ENCODE measurements at places on chromosomes 4 and X.

DNA sequence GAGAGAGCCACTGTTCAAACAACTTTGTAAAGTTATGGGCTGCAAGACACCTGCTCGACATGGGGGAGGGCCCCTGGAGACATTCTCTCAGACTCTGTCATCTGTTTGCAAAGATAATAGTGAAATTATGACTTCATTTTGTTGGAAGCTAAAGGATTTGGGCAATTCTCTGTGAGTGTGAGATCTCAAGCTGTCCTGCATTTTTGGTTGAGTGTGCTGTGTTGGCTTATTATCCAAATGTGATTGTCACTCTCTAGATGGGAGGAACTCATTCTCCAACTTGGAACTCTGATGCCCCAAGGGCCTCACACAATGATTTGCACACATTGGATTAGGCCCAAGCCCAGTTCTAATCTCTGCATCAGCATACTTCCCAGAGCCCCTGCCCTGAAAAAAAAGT, 63.7 kb downstream of the STK32B start:
- DNase-seq, result no peak

DNA sequence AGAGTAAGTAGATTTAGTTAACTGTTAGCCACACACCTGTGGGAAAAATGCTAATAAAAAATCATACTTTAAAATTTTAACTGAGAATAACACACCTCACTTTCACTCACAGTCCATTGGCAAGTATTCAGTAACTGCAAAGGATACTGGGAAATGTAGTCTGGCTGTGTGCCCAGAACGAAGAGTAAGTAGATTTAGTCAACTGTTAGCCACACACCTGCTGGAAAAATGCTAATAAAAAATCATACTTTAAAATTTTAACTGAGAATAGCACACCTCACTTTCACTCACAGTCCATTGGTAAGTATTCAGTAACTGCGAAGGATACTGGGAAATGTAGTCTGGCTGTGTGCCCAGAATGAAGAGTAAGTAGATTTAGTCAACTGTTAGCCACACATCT, 178.4 kb upstream of the NWD2 start:
- DNase-seq, result no peak

DNA sequence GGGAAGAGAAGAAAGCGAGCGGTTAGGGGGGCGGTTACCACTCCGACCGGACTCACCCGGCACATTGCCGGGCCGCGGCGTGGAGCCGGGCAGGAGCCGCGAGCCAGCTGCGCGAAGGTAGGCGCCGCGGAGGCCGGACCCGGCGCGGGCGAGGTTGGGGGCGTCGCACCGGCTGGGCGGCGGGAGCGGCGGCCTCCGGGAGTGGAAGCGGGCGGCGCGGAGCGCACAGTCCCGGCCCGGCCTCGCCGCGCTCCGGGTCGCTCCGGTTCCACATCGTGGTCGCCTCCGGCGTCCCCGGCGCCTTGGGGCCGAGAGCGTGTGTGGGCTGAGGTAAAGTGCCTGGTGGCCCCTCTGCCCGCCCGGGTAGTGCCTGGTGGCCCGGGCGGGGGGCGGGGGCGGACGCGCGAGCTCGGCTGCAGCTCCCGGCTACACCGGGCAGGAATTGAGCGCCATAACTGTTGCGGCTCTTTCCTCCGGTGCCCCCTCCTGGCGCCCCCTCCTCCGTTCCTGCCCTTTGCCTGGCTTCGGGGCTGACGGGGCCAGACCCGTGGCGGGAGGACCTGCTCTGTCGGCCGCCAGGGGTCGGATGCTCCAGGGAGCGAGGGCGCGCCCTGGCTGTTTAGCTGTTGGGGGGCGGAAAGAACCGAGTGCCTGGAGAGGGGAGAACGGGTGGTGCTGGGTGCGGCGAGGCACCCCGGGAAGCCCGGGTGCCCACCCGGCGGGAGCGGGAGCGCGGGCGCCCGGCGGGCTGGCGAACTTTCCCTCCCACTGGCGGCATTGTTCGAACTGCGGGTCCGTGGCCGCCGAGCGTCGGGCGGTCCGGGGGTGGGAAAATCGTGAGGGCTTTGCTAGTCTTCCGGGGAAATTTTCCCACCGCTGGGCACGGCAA, 626 bp downstream of the JADE3 start:
- no peak for DNase-seq

DNA sequence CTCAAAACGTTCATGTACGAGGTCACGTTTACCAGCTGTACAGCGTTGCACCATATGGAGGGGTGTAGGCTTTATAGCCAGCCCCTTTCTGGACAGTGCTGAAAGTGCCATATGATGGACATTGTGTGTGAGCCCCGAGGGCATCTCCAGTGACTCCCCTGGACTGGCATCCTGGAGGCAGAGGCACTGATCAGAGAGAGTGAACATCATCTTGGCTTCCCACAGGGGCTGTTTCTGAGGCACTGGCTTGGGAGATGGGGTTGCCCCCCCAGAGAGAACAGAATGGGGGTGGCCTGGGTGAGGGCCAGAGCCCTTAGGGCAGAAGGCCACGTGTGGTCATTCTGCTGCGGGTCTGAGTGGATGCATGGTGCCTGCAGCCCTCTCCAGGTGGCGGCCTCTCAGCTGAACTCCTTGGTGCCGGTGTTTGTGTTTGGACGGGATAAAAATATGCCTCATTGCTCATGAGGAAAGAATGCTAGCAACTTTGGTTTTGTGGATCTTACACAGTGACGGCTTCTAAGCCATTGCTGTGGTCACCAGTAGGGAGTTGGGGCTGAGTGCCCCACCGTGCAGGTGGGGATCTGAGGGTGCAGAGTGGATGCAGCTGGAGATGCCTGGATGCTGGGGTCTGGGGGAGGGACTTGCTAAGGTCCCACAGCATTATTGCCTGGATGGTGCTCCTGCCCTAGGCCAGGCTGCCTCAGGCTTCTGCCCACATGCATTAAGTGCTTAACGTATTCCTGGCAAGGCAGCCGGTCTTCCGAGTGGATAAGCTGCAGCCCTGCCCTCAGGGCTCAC, 3.4 kb downstream of the WFS1 start:
- DNase-seq, result no peak

DNA sequence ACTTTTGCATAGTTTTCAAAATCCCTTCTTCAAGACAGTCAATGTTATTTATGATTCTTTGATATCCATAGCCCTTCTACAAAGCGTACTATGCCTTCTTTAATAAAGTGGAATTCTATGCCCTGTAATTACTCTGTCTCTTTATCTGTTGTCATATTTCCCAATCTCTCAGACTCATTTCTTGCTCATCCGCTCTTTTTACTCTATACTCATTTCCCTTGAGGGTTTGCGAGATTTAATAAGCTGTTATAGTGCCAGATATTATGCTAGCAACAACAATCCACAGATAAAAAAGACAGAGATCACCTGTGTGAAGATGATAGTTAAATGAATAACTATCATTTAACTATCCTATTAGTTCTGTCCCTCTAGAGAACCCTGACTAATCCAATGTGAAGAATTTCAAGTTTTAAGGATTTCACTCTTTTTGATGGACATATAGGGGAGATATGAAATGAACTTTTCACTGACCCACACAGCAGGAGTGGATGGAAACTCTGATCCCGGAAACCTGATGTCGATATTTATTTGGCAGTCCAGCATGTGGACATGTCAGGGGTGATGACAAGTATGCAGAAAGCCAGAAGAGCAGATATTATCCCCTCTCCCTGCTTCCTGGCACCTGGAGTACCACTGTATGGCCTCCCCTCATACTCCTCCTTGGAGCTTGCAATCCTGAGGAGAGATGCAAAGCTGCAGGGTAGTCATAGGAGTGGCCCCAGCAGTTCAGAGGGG, 49.7 kb downstream of the TMEM156 start:
- DNase-seq, result no peak

- DNase-seq, result no peak
Measured at GRCh38 chr4:38979511-38980230, 52.5 kb downstream of the TMEM156 start.

DNA sequence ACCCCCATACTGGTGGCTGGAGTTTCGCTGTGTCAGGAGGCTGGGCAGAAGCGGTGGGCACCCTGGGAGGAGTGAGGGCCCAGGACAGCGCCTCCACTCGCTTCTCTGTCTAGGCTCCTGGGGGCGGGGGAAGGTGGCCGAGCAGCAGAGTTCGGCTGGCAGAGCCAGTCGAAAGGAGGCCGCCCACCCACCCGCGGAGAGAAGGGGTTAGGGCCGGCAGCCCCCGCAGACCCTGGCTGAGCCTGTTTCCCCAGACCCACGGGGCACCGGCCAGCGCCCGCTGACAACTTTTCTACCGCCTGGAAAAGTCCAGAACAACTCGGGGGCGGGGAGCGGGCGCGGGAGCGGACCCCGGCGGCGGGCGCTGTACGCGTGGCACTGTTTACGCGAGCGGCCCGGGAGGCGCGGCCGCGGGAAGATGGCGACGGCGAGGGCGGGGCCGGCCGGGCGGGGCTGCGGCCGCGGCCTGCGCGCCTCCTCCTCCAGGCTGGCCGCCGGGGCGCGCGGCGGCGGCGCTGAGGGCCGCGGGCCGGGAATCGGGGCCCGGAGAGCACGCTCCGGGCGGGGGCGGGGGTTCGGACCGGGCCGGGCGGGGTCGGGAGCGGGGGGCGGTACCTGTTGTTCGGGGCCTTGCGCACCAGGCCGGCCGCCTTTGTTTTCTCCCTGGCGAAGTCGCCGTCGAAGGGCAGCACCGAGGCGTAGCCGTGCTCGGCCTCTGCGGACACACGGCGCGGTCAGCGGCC, 628 bp downstream of the MXD4 start:
- DNase-seq, result no peak

GRCh38 chr4:122826553-122827257, at the start of gene FGF2:
Gene FGF2 (plus strand): TSS chr4:122826831. CDS start chr4:122827175, 344 bp downstream.
- DNase-seq, result no peak

DNA sequence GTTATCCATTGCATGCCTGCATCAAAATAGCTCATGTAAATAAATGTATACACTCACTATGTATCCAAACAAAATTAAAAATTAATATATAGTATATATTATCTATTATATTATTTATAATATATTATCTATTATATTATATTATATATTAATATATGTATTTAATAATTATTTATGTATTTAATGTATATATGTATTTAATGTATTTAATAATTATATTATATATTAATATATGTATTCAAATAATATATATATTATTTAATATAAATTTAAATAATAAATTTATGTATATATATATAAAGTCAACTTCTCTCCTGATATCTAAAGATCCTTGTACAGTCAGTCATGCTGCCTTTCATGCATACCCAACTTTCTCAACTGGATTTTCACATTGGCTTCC, 82.4 kb downstream of the GPM6A start:
- no peak for DNase-seq

- no peak for DNase-seq
Measured at GRCh38 chr4:101171747-101172146, 175.6 kb downstream of the PPP3CA start.

DNA sequence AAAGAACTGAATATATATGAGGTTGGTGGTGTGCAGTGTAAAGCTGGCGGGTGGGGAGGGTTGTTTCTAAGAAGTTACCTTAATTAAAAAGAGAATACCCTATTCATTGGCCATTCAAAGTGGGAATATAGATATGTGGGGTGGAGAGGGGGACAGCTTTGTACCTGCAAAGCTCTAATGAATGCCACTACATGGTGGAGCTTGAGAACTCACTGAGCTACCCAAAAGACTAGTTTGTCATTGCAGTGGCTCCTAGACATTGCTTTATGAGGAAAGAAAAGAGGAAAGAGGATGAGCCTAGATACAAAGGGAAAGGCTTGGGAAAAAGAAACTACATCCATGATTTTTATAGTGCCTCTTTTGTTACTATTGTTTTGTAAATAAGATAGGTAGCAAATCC, 209.9 kb upstream of the SPRY1 start:
- no peak for DNase-seq

GRCh38 chr4:84907145-84907544, 59.3 kb downstream of the WDFY3 start:
- DNase-seq, result no peak

- DNase-seq, result no peak
Measured at GRCh38 chr4:121594796-121595526, 101.8 kb downstream of the ANXA5 start.

DNA sequence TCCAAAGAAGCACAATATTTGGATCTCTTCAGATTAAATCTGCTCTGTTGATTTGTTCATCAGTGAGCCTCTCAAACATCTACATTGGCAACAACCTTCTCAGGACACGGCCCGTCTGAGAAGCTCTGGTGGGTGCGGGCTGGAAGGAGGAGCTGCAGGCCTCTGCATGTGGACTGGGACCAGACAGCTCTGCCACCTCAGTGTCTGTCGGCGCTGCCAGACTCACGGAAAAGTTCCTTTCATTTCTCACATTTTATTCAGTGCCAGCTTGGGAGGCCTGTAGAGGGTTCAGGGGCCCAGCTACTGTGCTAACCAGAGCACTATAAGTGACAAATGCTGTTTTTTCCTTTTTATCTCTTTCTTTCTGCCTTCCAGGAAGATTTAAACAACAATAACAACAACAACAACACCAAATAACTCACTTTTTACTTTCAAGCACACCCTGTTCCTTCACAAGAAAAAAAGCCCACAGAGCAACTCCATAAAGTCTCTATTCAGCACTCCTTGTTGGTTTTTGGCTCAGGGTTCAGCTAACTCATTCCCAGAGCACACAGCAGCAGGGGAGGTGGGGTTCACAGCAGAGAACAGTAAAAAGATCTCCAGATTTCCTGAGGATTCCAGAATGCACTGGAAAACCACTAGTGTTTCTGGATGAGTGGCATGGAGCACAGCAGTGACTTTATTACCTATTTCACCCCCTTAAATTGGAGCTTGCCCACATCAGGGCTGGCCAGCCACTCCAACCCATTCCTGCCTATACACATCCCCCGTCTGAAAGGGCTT, 23.2 kb upstream of the HOPX start:
- DNase-seq, result no peak

DNA sequence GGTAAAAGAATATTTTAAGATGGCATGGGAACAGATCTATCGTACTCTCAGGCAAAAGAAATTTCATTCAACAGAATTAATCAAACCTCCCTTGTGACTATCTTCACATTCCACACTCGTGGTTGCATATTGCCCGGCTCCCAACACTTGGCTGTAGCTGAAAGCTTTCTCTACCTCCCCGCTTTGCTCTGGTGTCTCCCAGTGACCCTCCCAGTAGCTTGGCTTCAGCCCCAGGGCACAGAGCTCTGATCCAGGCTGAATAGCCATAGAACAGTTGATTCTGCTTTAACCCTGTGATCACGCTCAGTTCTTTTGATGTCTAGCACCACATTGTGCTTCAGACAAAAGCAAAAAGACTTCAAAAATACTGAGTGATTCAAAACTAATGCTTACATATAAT, 24.6 kb downstream of the SLC7A11 start:
- DNase-seq, result no peak

GRCh38 chr4:13985837-13986236, 358.3 kb upstream of the BOD1L1 start:
- DNase-seq, result no peak

DNA sequence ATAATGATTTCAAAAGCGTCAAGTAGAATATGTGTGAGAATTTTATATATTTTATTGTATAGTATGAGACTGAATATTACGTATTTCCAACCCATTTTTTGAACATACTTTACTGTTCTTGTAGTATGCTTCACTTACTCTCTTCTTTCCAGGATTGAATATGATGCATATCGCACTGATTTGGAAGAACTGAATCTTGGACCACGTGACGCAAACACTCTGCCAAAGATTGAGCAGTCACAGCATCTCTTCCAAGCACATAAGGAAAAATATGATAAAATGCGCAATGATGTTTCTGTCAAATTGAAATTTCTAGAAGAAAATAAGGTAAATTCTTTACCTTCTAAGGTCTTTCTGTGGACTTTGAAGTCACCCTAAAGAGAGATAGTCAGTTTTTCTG, 48.1 kb upstream of the FHDC1 start:
- no peak for DNase-seq

All from stimulated activated CD8-positive, alpha-beta memory T cell treated with anti-CD3 and anti-CD28 coated beads, Interleukin-7, amount 100 ng/mL, for 1 hour (primary cell).